ENCODE measurements at places on chromosomes 12 and 14.

DNA sequence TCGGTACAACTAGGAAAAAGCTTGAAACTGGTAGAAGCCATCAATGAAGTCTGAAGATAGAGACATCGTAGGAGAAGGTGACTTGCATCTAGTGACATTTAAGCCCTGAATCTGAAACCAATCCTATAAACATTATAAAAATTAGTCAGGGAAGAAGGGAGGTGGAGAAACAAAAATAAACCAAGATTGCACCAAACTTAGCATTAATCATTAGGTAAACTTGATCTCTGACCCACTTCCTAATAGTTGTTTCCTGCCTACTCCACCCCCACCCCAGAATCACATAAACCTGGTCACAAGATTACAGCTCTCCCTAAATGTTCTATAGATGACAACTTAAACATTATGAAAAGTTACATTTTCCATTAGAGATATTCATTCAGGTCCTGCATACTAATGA is 40.4 kb downstream of the TSPAN19 start:
- DNase-seq, result no peak

DNA sequence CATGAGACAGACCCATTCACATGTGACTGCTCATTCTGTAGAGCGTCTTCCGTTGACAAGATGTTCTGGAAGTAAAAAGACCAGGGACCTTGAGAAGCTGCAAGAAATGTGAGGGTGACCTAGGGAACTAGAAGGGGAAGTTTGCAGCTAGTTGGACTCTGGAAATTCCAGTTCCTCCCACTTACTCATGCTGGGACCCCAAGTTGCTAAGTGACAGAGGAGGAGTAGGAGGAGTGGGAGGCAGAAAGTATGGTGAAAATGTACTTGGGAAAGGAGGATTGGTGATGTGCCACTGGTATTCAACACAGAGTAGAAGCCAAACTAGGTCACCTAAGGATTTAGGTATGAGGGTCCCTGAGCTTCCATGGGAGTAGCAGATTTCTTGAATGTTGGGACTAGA is 132.4 kb downstream of the KCNA5 start:
- DNase-seq, result no peak

DNA sequence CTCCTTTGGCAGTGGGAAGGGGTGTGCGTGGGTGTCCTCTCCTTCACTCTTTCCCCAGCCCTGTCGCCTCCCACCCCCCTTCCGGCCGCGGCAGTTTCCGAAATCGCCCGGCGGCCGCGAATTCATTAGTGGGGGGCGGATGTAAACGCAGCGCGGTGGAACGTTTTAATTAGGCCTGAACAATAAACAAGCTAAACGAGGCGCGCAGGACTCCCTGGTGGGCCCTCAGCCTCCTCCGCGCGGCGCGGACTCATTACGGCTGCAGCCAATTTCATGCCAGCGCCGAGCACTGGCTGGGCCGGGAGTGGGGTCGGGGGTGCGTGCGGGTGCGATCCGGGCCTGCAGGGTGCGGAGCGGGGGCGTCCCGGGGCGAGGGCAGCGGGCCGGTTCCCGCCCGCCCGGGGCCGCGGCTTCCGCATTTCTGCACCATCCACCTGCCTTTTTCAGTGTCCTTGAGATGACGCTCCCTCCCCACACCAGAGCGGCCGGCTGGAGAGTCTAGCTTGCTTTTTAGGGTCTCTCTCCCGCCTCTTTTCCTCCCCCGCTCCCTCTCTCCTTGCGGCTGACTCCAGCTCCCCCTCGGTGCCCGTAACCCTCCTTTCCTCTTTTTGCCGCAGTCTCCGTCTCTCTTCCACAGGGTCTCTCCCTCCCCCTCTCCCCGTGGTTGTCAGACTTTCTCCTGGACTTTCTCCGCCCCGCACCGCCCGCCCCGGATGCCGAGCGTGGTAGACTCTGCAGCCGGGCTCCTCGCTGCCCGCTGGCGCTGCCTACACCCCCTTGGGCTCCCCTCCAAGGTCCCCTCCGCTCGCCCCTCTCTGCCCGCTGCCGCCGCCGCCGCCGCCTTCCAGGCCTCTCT is at the start of gene CISTR:
Gene CISTR (minus strand): TSS at position 644 of the 856 bp plus-strand sequence.
- no peak for DNase-seq

GRCh38 chr12:68962877-68963855 is 30.2 kb upstream of the CPM start:
- no peak for DNase-seq

- DNase-seq, result no peak
Measured at GRCh38 chr12:38328306-38328895, 11.8 kb downstream of the ALG10B start.

GRCh38 chr14:92258934-92259333 is 64.0 kb upstream of the SLC24A4 start:
- DNase-seq, result no peak

GRCh38 chr14:56027421-56027820 is 90.8 kb upstream of the PELI2 start:
- DNase-seq, result no peak

- no peak for DNase-seq
Measured at GRCh38 chr12:34393086-34393820, 371.0 kb downstream of the ALG10 start.

GRCh38 chr14:39592116-39592789 is 160.0 kb upstream of the FBXO33 start:
- no peak for DNase-seq

- no peak for DNase-seq
Measured at GRCh38 chr12:13811061-13811460, 170.3 kb downstream of the GRIN2B start.

DNA sequence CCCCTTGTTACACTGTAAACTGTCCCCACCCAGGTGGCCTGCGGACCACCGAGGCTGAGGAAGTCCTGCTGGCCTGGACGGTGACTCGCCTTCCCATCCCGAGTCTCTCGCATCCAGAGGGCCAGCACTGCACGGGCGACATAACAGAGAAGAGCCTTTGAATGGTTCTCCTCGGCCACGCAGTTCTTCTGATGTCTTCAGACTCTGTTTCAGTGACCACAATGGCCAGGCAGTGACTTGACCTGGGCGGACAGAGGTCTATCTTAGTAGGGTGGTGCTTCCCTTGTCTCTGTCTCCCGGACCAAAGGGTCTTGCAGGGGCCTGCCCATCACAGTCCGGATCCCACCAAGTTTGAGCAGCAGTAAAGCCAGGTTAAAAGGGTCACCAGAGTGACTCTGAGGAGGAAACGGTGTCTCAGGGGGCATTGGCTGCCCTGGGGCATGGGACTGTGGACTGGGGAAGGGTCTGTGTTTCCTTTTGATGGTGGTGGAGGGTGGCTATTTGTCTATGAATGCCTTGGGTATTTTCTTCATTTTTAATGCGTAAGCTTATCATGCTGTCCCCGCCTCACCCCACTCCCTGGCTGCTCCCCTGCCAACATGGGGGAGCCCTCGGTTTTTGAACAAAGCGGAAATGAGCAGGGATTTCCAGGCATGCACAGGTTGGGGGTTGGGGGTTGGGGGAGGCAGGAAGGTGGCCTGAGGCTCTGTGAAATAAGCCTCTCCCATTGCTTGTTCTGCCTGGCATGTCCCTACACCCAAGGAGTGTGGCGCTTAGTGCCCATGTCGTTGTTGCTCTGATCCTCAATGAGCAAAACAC is 10.3 kb downstream of the KRT85 start:
- no peak for DNase-seq

GRCh38 chr12:44379831-44380230 is 496.3 kb downstream of the NELL2 start:
- no peak for DNase-seq

DNA sequence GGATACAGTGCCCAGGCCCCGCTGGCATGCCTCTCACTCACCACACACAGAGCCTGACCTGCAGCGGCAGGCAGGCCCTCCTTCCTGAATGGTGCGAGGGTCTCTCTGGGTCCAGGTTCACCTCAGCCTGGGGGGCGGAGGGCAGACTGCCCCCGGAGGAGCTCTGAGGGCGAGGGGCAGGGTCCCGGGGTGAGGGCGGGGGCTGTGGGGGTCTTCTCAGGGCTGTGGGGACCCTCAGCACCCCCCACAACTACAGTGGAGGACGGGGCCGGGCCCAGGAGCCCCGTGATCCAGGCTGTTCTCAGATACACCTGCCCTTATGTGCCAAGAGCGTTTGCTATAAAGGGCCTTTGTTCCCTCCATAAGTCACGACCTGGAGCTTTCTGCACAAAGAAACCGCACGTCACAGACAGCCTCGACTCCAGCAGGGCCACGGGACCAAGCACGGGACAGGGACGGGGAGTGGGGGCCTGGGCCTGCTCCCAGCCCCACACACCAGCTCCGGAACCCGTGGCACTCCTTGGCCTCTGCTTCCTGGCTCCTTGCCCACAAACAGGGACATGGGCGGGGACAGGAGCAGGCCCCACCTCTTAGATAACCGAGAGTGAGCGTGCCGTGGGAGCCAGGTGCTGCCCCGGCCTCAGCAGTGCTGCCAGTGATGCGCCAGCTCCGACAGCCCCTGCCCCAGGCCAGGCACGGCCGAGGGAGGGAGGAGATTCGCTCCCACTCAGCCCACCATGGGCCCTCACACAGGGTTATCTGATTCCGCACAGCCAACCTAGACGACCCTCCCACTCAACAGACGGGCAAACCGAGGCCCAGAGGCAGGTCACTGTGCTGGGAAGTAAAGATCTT is 101.9 kb downstream of the RFLNA start:
- DNase-seq, result no peak

- DNase-seq, result no peak
Measured at GRCh38 chr14:102071283-102071998, 15.4 kb downstream of the HSP90AA1 start.

DNA sequence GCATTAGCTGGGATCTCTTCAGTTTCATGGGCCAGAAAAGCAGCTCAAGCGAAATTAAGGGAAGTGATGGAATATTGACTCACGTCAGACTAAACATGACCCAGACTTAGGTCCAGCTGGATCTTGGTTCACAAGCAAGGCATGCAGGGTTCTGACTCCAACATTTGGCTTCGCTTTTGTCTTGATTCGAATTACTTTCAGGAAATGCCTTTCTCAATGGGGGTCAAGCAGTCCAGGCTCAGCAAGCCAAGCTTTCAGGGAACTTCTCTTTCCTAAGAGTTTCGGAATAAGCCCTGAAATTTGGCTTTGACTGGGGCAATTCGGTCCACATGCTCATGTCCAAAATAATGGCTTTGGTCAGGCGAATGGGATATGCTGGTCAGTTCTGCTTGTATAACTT is 678.7 kb upstream of the TMEM132C start:
- no peak for DNase-seq

DNA sequence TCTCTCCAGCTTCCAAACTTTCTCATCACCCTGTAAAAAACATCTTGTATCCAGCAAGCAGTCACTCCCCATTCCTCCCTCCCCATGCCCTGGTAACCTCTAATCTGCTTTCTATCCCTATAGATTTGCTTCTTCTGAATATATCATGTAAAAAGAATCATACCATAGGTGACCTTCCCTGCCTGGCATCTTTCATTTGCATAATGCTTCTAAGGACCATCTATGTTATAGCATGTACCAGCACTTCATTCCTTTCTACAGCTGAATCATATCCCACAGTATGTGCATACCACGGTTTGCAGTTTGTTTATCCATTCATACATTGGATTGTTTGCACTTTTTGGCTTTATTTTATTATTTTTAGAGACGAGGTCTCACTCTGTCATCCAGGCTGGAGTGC is 22.9 kb upstream of the VPS37B start:
- no peak for DNase-seq

DNA sequence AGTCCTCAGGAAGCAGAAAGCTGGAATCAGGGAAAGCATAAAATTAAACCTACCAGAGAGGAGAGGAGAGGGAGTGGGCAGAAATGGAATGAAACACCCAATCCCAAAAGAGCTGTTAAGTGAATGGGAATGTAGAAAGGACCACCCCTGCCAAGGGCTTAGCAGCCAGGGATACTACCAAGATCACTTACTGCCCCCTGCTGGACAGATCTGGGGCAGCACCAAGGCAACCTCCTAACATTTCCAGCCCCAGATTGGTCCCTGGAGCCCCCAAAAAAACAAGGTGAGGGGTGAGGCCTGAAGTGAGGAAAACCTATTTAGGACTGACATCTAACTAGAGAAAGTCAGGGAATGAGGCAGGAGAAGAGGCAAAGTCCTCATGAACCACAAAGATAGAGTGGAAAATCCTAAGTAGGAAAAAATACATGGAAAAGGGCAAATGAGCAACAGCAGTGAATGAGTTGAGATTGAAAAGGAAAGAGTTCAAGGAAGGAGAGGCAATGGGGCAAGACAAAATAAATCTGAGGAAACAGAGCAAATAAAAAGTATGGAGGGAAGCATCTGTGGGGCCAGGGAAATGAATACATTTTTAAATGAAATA is 11.2 kb upstream of the FKBP11 start:
- peak; percentile 86 for DNase-seq

DNA sequence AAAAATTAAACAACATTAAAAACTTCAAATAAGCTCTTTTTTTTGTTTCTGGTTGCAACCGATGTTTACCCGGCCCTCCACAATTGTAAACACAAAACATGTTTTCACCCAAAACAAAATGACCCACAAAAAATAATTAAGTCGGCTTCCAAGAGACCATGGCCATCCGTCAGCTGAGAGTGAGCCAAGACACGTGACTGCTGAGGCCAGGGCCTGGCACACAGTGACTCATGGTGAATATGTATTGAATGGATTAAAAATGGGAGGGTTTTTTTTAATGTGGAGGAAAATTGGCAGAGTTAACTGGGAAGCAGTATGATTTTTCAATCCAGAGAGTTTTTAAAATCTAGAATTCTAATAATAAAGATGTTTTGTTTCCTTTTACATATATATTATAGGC is 13.8 kb upstream of the CPNE8 start:
- DNase-seq, result no peak

GRCh38 chr14:22981090-22981875 is 1.1 kb downstream of the AJUBA start:
- DNase-seq, result no peak

GRCh38 chr12:4356041-4356327 is 23.5 kb downstream of the FGF23 start:
- DNase-seq, result peak; percentile 63

GRCh38 chr12:9669534-9669933 is at the start of gene CLEC2D:
Gene CLEC2D (plus strand): TSS chr12:9669713. CDS start chr12:9669735, 22 bp downstream.
- DNase-seq, result peak; percentile 71

DNA sequence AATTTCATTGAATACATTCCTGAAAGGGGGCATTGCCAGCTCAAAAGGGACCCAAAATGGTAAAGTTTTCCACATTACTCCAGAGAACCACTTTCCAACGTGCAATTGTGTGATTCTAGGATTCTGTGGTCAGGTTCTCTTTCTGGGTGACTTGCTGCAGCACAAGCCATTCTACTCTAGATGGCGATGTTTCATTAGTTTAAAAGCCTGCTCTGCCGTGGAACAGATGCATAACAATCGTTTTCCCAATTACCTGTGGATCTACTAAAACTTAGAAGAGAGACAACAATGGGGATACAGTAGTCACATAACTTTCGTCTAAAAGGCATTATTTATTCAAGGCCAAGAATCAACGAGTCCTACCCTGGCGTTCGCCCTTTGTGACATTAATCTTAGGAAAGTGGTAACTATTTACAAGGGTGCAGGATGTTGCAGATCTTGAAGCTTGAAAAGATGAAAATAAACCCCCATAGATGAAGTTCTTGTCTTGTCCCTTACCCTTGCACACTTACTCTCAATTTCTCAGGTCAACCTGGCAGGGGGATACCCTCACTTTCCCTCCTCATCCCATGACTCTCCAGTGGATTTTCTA is 400.9 kb downstream of the SNAPC1 start:
- peak; percentile 20 for DNase-seq

GRCh38 chr12:113634474-113634873 is 162.8 kb upstream of the LHX5 start:
- DNase-seq, result no peak

GRCh38 chr12:64745259-64745807 is 13.9 kb downstream of the GNS start:
- no peak for DNase-seq
